Stimulated activated naive CD4-positive, alpha-beta T cell treated with Interleukin-2 at 50 U/mL for 16 hours (primary cell): ENCODE measurements at places on chromosomes 16 and 17.
A peak's percentile ranks its signal among the peaks of the same experiment; 100 is the strongest.

DNA sequence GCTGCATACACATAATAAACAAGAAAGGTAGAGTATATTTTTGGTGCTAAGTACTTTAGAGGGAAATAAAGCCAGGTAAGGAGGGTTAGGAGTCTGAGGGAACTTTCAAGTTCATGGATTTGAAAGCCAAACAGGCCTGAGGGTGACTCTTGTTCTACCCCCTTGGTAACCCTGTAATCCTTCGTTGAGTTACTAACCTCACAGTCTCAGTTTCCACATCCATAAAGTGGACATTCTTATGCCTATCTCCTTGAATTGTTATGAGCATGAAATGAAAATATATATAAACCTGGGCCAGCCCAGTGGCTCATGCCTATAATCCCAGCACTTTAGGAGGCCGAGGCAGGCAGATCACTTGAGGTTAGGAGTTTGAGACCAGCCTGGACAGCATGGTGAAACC is 22.4 kb downstream of the PECAM1 start:
- no peak for DNase-seq

DNA sequence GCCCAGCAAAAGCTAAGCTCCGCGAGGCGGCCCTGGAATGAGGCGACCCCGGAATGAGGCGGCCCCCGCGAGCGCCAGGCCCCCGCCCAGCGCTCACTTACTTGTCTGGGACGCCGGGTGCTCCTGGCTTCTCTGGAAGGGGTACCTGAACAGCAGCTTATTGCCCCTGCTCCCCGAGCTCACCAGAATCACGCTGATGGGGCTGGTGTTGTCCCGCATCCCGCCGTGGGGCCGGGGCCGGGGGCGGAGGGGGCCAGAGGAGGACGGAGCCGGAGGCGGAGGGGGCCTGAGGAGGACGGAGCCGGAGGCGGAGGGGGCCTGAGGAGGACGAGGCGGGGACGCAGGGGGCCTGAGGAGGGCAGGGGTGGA is 440 bp downstream of the NPRL3 start:
- peak; percentile 30 for DNase-seq

DNA sequence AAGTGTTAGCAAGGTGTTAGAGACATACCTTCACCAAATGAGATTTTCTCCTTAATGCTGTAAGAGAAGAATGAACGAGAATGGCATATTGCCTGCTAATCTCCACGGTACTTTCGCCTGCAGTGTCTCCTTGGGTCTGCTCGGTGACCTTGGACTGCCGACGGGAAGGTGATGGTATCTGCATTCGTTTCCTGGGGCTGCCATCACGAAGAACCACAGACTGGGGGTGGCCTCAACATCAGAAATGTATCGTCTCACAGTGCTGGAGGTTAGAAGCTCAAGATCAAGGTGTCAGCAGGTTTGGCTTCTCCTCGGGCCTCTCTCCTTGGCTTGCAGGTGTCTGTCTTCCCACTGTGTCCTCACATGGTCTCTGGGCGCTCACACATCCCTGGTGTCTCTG is 86.3 kb upstream of the TNRC6C start:
- no peak for DNase-seq

GRCh38 chr17:63774969-63775265 is 947 bp downstream of the DDX42 start:
- DNase-seq: no peak

GRCh38 chr16:65745-66144 is 6.7 kb downstream of the RHBDF1 start:
- peak; percentile 77 for DNase-seq

DNA sequence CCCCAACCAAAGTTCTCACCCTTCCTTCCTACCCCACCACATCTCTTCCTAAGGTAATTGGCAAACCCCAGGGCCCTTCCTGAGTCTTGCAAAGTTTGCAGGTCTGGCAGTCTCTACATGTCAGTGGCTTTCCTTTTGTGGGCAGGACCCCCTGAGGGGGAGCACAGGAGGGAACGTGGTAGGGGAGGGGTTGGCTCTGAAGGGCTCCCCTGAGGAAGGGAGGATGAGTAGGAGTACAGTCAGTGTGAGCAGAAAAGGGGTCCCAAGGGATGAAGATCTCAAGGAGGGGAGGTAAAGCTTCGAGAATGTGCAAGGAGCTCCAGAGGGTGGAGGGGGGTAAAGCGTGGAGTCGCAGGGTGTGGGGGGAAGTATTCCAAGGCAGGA is 206.9 kb downstream of the RAB11FIP4 start:
- DNase-seq: no peak

- DNase-seq: no peak
Measured at GRCh38 chr16:67882374-67883145, 2.1 kb upstream of the NRN1L start.

GRCh38 chr17:16258901-16259300 is 41.9 kb downstream of the PIGL start:
- DNase-seq: no peak

DNA sequence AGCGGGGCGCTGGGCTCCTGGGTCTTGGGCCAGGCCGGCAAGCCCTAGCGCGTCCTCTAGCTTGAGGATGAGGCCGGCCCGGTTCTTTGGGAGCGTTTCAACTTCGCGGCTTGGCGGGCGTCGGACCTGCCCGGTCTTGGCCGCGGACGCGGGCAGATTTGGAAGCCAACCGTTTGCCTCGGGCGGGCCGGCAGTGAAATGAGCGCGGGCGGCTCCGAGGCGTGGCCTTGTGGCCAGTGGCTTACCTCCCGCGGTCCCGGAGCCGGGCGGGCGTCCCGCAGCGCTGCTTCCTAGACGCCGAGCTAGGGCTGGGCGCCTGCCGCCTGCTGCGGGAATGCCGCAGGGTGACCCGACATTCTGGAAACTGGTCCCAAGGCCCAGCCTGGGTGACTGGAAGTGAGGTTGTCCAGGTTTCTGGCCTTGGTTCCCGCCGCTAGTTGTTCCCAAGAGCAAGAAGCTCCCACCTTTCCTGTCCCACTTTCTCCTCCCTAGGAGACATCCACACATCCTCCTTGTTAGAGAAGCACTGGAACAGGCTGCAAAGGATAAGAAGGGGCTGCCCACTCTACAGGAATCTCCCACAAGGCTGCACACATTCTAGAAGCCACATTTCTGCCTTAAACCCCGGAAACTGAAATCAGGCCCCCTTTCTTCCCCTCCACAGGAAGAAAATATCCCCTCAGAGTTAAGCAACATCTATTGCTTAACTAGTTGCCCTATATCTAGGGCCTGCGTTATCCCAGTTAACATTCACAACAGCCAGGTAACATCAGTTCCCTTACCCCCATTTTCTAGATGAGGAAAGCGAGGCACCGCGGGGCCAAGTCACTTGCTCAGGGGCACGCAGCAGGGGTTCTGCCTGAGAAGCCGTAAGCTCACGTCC is 4.5 kb upstream of the CBX8 start:
- DNase-seq: no peak

DNA sequence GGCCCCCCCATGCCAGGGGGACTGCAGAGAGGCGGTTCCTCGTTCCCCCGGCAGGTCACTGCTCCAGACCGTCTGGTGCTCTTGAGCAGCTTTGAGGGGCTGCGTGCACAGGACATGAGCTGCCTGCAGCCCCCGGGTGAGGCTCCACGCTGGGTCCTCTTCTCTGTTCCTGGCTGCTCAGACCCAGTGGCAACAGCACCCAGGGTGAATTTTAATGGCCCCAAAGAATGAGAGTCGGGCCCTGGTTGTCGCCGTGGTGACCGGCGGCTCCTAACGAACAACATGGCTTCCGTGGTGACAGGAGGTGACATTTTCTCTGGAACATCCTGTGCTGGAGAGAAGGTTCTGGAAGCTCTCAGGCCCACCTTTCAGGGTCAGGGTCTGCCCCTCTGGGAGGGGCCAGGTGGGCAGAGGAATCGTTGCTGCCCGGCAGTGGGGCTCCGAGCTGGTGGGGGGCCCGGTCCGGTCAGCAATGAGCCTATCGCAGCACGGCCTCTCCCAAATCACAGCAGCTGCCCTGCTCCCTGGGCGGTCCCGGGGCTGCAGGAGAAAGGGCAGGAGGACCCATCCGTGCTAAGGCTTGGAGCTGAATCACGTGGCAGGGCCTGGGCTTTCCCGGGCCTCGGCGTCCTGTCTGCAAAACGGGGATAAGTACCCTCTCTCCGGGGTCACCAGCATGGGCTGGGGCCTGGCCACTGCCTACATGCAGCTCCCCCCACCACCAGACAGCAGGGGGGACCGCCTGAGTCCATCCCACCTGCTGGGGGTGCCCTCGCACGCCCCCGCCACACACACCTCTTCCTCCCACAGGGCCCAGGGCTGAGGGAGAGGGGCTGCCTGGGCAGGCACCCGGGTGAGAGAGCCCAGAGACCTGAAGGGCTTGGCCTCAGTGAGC is 3.4 kb upstream of the C1QTNF8 start:
- no peak for DNase-seq

- no peak for DNase-seq
Measured at GRCh38 chr17:57705921-57706695, 39.0 kb downstream of the CCDC182 start.

GRCh38 chr17:4332296-4332970 is 34.0 kb downstream of the UBE2G1 start:
- DNase-seq: no peak

DNA sequence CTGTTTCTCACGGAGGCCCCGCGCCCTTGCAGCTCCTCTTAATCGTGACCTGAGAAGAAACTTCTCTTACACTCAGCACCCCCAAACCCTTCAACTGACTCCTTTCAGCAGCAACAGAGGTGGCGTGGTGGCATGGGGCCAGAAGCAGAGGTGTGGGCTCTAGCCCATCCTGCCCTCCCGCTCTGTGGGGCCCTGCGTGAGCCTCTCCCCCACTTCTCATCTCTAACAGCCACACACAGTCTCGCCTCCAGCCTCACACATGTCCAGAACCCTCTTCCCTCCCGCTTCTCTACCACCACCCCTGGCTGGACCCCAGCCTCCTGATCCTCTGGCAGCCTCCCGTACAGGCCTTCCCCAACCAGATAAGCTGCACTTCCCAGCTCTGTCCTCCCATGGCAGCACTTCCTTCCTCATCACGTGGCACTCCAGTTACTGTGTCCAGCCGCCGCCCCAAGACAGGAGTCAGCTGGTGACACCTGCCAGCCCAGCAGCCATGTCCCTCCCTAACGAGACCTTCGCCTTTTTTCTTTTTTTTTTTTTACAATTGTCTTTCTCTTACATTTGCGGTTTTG is 30.5 kb downstream of the NSMCE1 start:
- peak; percentile 42 for DNase-seq

DNA sequence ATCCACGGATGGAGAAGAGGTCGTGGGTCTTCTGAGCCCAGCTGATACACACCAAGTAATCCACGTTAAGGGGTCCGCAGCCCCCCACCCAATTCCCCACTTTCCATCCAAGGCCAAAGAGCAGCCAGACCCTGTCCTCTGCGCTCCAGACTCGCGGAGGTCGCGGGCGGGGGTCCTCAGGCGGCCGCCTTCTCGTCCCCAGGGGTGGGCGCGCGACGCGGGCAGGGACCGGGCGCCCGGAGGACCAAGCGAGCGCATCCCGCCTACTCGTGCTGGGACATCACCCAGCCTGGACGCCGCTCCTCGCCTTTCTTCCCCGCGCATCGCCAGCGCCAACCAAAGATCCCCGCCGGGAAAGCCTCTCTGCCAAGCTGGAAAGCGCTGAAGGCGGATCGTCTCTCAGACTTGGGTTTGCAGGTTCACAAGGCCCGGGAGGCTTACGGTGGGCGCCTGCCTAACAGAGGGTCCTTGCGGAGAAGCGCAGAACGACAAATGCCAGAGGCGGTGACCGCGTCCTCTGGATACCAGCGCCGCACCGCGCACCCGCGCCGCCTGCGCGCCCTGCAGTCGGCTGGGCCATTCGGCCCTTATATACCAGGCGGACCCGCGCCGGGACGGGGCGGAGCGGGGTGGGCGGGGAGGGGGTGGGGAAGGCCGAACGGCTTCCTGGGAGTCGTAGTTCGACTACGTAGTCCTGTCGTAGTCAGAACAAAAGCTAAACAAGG is 471.6 kb downstream of the SOX9 start:
- peak; percentile 65 for DNase-seq

DNA sequence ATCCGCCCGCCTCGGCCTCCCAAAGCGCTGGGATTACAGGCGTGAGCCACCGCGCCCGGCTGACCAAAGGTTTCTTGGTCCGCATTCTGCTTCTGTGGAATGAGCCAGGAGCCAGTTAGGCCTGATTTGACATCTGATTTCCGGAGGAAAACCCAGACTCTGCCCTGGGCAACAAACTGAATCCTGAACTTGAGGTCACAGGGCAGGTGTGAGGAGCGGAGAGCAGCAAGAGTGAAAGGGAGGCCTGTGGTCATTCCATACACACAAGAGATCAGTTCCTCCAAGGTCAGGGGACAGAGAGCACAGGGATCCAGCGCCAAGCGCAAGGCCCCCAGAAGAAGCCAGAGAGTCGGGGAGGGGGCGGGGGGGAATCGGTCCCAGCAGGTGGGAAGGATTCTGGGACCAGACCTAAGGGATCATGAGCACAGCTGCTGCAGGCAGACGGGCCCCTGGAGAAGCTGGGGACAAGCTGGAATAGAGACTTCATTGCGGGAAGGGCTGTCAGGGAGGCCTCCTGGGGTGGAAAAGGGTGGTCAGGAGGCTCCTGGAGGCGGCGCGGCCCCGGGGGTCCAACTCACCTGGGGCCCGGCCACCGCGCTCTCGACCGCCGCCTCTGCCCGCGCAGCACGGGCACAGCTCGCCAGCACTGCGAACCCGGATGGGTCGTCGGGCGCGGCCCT is 436 bp downstream of the SHPK start:
- no peak for DNase-seq

GRCh38 chr17:47733674-47734410 is 806 bp downstream of the TBX21 start:
- no peak for DNase-seq

DNA sequence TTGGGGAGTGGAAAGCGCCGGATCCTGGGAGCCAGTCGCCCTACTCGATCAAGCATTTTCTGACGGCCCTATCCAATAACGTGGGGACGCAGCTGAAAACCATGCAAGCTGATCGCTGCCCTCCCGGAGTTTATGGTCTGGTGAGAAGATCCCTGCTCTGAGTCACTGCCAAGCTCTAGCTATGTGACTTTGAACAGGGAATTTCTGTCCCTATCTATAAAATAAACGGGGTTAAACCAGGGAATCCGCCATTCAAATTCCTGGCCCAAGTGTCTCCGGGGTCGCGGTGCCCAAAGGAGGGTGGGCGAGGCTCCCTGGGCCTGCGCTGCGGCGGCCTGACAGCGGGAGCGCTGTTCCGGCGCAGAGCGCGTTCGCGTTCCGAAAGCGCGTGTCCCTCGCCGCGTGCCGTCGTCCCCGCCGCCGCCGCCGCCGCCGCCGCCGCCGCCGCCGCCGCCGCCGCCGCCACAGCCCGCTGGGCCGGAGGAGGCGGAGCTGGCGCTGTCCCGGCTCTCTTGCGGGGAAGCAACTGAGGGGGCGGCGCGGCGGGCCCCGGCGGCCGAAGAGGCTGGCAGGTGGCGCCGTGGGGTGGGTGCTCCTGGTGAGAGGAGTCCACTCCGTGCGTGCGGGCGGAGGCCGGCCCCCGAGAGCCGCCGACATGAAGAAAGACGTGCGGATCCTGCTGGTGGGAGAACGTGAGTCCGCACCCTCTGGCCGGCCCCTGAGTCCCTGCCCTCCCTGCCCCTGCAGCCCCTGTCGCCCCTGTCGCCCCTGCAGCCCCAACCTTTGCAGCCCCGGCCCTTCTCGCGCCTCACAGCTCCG is at the start of gene RHOT1:
RHOT1 (plus strand) TSS at position 465 of the 819 bp plus-strand sequence; CDS start at position 656, 191 bp downstream.
- DNase-seq: peak; percentile 80

- DNase-seq: no peak
Measured at GRCh38 chr16:78446992-78447563, 347.6 kb downstream of the WWOX start.
